ENCODE measurements at places on chromosomes 12 and 14.

DNA sequence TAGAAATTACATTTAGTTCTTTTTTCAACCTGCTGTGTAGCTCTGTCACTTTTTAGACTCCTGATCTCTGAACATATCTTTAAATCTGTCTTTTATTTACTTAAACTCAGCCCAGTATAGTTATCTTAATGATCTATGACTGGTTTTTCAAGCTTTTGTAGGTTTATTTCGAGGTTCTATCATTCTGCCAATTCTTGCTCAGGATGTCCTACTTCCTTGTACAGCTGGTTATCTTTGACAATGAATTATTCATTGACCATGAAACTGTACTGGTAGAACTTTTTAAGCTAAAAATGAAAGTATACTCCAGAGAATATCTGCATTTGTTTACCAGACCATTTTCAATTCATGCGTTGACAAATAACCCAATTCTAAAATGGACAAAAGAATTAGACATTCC, 37.8 kb downstream of the TC2N start:
- no peak for DNase-seq

DNA sequence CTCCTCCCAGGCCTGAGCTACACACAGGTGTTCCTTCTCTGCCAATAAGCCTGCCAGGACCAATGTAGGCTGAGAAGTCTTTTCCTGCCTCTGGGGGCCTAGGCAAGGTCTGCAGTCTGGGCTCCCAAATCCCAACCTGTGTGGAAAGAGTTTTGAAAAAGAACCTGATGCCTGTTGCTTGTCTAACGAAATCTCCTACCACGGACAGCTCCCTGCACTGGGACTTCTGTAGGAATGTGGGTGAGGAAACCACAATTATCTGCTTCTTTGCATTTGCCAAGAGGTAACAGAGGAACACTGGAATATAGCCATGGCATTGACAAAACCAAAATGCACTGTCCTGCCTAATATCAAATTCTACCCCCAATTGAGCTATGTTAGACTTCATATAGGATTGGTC, 877.0 kb upstream of the TMEM132C start:
- no peak for DNase-seq

DNA sequence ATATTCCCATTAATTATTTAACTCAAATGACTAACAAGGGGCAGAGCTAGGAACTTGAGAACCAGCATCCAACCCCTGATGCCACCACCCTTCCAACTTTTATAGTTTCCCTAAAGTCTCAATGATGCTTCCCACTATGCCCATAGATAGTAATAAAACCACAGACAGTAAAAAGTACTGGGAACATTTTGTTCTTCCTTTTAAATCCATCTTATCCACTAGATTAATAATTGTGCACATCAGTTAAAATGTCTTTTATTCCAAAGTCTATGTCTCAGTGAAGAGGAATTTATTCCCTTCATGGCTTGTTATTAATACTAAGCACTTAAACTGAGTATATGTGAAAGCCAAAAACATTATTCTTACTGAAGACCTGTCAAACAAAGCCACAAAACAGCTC, 45.8 kb downstream of the SINHCAF start:
- DNase-seq = no peak

DNA sequence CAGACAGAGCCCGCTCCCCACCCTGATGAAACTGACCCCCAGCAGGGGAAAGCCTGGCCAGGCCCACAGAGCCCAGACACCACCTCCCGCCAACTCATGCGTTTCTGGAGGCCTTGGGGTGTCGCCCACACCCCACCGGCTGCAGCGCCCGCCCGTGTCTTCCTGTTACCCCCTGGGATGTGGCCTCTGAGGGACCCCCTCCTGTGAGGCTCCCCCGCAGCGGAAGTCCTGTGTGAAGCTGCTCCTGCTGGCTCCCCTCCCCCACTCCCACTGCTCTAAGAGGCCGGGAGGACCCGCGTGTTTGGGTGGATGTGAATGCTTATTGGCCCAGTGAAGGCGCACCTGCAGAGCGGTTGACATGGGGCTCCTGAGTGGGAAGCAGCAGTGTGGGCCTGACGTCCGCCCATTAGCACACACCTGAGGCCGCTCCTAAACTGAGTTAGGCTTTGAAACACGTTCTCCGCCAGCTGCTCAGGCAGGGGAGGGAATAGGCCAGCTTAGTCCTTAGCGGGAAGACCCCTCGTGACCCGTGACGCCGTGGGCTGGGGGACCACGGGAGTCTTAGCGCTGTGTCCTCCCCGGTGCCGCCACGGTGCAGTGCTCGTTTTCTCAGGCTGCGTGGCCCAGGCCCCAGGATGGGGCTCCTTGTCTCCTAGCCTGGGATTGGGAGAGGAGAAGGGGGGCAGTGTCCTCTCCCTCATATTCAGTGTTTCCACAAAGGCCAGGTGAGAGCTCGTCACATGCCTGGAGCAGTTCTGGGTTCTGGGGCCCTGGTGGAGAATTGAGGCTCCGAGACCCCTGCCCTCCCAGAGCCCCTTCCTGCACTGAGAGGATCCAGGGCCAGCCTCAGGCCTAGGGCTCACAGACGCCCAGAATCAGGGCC, 323.4 kb upstream of the SFSWAP start:
- DNase-seq = no peak

DNA sequence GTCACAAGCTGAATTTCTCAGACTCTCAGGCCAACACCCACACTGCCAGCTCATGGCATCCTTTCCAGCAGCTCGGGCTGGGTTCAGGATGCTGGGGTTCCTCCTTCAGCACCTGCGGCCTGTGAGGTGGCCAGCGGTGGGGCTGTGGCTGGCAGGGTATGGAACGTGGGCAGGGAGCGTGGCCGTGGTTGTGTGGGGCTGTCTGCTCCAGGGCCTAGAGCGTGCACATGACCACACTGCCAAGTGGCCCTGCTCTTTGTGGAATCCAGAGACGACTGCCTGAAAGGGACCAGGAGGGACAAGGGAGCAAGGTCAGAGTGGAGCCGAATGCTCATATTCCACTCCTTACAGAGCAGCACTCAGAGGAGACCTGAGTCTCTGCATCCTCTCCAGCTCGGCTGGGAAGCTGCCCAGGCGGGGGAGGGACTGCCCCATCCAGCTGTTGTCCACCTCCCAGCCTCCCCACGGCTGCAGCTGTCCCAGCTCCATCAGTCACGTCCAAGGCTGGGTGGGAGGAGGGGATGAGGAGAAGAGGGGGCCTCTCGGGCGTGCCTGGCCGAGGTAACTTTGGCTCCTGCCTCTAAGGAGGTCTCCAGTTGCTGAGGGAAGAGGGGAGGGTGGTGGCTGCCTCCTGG, 71.3 kb downstream of the TSPAN9 start:
- DNase-seq = no peak

DNA sequence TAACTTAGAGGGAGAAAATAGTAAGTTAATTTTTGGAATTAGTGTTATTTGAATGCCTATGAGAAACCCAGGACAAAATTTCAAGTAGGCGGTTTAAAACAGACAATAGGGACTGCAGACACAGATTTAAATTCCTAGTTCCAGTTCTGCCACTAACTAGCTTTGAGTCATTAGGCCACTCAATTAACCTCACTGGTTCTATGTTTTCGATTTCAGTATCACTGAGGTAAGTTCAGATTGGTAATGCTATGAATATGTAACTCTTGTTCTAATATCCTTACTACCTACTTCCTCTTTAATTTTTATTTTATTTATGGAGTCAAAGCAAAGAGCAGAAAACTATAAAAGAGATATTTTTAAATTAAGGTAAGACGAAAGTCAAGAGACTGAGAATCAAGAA, 52.6 kb downstream of the GALC start:
- DNase-seq = no peak

GRCh38 chr12:32949815-32950214, 53.2 kb upstream of the PKP2 start:
- no peak for DNase-seq

DNA sequence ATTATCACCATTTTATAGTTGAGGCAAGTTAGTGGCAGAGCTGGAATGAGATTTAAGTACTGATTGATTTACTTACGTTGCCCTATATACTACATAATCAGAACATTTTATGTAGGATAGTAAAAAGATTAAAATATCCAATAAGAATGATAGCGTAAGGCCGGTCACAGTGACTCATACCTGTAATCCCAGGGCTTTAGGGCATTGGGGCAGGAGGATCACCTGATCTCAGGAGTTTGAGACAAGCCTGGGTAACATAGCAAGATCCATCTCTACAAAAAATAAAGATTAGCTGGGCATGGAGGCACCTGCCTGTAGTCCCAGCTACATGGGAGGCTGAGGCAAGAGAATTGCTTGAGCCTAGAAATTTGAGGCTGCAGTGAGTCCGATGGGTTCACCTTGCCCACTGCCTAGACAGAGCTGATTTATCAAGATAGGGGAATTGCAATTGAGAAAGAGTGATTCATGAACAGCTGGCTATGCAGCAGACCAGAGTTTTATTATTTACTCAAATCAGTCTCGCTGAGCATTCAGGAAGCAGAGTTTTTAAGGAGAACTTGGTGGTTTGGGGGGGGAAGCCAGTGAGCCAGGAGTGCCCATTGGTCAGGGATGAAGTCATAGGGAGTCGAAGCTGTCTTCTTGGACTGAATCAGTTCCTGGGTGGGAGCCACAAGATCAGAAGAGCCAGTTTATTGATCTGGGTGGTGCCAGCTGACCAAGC, 24.7 kb upstream of the SGPP1 start:
- no peak for DNase-seq

- DNase-seq = no peak
Observed at GRCh38 chr12:114167431-114167830, 201.3 kb upstream of the RBM19 start.

DNA sequence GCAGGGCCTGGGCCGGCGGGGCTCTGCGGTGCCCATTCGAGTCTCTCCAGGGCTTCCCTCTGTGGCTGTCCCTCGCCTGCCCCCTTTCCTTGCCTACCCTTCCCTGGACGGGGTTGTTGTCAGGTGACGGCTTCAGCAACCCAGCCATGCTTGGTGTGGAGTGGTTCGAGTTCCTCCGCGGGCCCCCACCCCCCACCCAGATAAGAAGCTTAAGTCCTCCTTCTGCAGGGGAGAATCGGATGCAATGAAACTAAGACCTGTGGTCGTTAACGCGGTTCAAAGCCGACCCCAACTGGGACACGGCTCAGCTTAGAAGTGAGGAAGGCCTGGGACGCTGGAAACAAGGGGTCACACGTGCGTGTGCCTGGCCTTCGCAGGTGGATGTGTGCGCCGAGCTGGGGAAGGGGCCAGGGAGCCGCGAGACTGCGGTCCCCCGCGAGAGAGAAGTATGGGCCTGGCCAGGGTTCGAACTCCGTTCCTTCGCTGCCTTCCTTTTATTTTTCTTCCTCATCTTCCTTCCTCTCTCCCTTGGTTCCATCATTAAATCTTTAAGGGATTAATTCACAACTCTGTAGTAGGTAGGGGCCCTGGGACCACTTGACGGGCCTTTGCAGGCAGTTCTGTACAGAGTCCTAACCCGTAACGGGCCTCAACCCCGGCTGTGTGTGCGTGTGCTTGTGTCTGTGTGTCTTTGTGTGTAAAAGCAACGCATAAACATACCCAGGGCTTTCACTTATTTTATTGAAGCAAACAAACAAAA, 3.5 kb downstream of the TTC6 start:
- no peak for DNase-seq

- no peak for DNase-seq
Observed at GRCh38 chr12:89789862-89790261, 81.2 kb upstream of the ATP2B1 start.

Data from immature natural killer cell (primary cell).